ENCODE measurements at places on chromosomes 7 and 10.

DNA sequence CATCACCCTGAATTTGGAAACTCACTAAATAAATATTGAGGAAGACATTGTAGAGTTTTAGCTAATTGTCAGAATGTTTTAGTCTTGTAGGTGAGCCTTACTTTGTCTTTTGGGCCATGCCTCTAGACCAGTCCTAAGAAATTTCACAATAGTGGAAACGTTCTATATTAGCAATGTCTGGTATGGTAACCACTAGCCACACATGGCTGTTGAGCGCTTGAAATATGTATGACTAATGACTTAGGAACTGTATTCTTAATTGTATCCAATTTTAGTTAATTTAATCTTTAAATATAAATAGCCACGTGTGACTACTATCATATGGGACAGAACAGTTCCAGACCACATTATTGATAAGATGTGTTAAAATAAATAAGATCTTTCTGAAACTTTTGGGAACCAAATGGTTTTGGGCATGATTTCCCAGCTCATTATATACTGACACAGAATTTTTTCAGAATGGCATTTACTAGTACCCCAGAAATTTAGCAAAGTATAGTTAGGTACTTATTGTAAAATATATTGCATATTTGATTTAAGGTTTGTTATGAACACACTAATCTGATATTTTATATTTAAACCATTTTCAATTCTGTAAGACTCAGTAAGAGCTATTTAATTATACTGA is 95.0 kb downstream of the VPS50 start:
- DNase-seq = no peak

- no peak for DNase-seq
Measured at GRCh38 chr7:113083132-113083815, 3.4 kb downstream of the GPR85 start.

GRCh38 chr10:61903221-61903927 is 1.9 kb downstream of the ARID5B start:
- peak; percentile 19 for DNase-seq

GRCh38 chr7:148987751-148988512 is 40.4 kb downstream of the PDIA4 start:
- DNase-seq = no peak

DNA sequence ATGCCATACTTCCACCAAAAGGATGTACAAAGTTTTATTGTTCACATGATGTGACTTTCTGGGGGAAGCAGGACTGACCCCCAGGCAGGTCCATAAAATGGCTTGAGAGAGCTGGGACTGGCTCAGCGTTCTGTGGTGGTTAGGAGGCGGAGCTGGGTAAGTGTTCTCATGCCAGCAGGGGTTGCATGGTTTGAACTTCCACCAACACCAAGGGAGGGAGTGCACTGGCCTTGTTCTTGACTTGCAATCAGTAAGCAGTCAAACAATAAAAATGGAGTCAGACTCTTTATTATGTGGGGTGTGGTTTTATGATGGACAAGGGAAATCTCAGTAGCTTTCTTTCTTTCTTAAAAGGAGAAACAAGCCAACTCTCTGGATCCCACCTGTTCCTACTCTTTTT is 95.4 kb upstream of the PRR15 start:
- DNase-seq = no peak
